ENCODE measurements at places on chromosomes 1 and 21.
A peak's percentile ranks its signal among the peaks of the same experiment; 100 is the strongest.

- DNase-seq, result no peak
Observed at GRCh38 chr1:43238991-43239469, 30.8 kb upstream of the TMEM125 start.

- no peak for DNase-seq
Observed at GRCh38 chr1:8016895-8017241, 9.2 kb downstream of the ERRFI1 start.

GRCh38 chr1:107000902-107001301 is 55.6 kb upstream of the PRMT6 start:
- no peak for DNase-seq

DNA sequence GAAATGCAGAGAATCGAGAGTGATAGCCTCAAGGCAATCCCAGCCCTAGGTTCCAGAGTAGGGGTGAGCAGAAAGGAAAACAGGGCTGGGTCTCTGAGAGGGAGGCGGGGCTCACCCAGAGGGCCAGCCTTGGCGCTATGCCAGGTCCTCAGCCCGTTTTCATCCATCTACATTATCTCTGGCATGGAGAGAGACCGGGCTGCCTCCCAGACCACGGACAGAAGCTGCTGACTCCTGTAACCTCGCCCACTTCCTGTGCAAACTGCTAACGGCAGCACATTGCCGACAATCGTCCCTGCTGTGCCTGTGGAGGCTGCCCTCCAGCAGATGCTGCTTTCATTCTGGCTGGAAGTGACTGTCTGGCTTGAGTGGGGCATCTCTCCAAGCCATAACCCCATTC is 569.1 kb downstream of the NPHP4 start:
- peak; percentile 61 for DNase-seq

DNA sequence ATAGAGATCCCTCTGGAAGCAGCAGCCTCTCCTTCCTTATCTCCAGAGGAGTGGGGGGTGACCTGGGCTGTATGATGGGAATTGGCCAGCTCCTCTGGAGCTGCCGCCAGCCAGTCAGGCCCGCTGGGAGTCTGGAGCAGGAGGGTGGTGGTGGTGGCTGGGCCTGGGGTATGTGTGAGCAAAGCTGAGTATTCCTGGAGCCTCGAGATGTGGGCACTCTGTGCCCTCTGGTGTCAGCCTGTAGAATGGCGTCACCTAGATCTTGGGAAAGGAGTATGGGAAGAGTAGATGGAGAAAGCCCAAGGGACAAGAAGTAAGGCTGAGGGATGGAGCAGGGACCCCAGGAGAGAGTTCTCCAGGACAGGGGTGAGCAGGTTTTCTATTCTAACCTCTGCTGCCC is 16.0 kb downstream of the VANGL2 start:
- DNase-seq, result no peak

DNA sequence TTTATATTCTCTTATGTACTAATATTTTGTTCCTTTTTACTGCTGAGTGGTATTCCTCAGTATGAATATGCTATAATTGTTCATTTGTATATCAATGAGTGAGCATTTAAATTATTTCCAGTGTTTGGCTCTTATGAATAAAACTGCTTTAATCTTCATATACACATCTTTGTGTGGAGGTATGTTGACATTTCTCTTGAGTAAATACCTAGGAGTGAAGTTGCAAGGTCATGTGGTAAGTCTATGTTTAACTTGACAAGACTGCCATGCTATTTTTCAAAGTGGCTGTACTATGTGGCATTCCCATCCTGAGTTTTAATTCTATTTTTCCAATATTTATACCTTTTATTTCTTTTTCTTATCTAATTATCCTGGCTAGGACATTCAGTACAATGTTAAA is 124.2 kb downstream of the ADSS2 start:
- DNase-seq, result no peak

- no peak for DNase-seq
Observed at GRCh38 chr1:158147401-158147800, 33.3 kb upstream of the CD1D start.

DNA sequence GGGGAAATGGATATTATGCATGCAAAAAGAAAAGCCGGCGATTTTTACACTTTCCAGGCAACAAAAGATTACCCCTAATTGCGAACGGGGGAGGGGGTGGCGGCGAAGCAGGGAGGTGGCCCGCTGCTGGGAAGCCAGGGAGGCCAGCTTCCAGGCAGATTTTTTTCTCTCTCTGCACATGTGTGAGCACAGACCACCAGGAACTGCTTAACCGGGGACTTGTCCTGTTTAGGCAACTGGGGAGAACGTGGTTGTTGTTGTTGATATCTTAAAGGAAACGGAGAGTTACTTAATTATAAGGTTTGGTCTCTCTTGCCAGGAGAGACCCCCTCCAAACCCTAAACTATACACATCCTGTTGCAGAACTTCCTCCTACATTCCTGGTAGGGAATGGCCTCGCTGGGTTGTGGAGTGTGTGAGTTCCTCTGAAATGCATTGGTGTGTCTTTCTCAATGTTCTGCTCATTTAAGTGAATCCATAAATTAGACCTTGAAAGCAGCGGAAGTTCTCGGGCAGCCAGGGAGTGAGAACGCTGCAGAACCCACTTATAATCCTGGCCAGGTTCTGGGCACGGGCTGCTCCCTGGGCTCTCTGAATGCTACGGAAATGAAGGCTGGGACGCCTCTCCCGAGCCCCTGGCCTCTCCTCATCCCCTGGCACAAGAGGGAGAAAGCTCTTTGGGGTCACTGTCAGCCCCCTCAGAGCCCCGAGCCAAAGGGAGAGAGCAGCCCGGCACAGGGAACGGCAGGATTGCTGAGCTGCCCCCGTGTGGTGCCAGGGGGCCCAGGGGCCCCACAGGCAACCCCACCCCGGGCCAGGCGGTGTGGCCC is 250.0 kb downstream of the FOXD2 start:
- DNase-seq, result no peak

GRCh38 chr21:29213513-29214385 is 83.3 kb downstream of the MAP3K7CL start:
- DNase-seq, result no peak

GRCh38 chr1:114353262-114353661 is 157.7 kb downstream of the TRIM33 start:
- DNase-seq, result peak; percentile 37

Data from CD4-positive, alpha-beta T cell treated with Interleukin-17A for 4 hours (primary cell).